ENCODE measurements at places on chromosomes 6 and 20.

DNA sequence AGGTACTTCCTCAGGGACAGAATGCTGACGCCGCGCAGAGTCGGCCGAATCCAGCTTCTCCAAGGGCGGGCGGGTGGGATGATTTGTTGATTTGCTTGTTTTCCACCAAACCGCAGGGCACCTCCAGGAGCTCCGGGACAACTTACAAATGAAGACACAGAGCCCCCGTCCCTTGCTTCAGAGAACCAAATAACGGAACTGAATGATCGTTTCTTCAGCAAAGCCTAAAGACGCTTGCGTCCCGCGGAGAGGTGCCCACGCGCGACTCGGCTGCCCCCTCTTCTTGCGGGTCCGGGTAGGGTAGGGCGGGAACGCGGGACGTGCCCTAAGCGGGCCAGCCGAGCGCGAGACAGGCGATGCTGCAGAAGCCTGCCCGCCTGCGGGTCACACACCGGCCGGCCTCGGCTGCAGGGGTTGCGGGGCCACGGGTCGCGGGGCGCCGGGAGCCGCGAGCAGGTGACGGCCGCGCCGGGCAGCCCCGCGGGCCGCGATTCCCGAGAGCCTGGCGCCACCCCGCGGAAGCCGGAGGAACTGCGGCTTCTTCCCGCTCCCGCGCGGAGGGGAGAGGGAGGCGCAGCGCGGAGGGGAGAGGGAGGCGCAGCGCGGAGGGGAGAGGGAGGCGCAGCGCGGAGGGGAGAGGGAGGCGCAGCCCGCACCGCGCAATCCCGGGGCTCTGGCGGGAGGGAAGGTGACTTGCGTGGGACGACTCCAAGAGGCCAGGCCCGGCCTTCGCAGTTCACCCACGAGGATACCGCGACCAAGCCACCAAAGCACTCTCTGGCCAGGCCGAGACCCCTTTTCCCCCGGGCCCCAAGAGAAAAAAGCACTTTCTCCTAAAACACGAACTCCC, 7.7 kb upstream of the FOXF2 start:
- no peak for DNase-seq

GRCh38 chr6:15026832-15027231, 219.0 kb upstream of the JARID2 start:
- DNase-seq: peak; percentile 23

DNA sequence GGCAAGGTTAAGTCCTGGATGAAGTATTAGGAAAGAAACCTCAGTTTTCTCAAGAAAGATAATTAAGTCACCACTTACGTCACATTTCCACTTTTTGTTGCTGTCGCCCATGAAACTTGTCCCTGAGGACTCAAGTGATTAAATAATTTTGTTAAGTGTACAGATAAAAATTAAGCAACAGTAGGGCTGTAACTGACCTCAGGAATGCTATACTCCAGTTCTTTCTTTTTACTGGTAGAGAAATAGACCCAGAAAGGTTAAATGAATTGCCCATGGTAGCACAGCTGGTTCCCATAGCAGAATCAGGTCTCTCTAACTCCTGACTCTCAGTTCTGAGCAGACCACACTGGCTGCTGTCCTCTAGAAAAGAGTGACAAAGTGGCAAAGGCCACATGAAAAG, 54.5 kb downstream of the CLIC5 start:
- DNase-seq: no peak

- no peak for DNase-seq
These were observed 243.1 kb downstream of the ALDH8A1 start for GRCh38 chr6:134706806-134707205.

- DNase-seq: no peak
These were observed 5.6 kb downstream of the TRAM2 start for GRCh38 chr6:52571099-52571755.

GRCh38 chr6:135202836-135203235, 21.7 kb downstream of the MYB start:
- DNase-seq: no peak

DNA sequence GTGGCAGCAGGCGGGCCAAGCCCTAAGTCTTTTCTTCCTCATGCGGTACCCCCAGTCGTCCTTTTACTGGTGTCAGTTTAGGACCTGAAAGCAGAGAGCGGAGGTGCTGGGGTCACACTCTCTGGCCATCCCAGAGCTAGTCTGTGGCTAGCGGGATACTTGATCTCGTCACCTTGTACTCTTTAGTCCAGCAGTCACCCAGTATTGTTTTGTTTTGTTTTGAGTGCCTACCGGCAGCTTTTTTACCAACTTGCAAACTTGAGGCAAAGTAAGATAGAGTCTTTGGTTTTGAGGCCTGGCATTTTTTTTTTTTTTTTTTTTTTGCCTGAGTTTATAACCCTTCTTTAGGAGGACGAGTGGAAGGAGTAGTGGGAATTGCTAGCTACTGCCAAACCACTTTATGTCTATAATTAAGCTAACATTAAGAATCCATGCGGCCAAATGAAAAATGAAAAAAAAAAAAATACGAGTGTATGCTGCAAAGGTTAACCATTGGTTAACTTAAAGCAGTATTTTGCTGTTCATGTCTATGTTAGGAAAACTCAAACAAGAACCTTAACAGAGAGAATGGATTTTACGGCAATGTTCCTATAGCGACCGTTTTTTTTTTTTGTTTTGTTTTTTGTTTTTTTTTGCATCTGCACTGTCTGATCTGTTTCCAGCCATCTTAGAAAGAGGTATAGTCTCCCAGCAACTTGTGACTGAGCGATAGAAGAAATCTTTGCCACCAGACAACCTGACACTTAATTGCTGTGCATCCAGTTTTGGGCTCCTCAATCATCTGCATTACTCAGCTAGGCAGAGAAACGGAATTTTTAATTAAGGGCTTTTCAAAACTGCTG, 56.9 kb downstream of the FAM217A start:
- no peak for DNase-seq

DNA sequence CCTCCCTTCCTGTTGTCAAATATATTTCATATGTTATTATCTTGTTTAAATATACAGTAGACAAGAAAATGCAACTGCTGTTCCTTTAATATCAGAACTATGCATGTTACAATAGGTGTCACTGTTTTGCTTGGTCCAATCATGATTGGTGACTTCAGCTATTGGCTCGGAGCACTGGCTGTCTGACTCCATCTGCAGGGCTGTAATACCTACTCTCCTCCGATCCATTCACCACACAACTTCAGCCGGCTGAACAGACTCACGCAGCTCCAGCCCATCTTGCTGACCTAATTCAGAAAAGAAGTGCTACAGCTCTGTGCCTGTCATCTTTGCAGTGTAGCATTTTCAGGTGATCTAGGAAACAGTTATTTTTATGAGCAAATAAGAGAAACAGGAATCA, at the start of gene BTBD3:
Gene BTBD3, plus strand, starts transcription at position 231 of the 400 bp plus-strand sequence. CDS start 383 bp downstream, outside the sequence.
- no peak for DNase-seq

DNA sequence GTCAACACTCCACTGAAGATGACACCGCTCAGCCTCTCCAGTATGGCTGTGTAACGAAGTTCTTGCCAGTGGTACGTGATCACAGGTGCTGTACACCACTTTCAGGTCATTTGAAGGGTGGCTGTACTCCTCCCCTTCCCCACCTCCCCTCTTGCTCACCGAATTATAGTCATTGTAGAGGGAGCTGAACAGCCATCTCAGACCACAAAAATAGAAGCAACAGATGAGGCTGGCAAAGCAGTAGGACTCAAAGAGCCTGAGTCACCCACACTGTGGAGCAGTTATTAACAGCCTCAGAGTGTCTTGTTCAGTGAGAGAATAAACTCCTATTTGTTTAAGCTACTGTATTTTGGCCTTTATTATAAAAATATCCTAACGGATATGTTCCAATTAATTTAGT, 192.5 kb upstream of the MCHR2 start:
- DNase-seq: no peak

- DNase-seq: no peak
These were observed 2.7 kb downstream of the MOCS1 start for GRCh38 chr6:39931607-39932006.

- DNase-seq: no peak
These were observed 383.8 kb downstream of the ADGRB3 start for GRCh38 chr6:69018906-69019305.

DNA sequence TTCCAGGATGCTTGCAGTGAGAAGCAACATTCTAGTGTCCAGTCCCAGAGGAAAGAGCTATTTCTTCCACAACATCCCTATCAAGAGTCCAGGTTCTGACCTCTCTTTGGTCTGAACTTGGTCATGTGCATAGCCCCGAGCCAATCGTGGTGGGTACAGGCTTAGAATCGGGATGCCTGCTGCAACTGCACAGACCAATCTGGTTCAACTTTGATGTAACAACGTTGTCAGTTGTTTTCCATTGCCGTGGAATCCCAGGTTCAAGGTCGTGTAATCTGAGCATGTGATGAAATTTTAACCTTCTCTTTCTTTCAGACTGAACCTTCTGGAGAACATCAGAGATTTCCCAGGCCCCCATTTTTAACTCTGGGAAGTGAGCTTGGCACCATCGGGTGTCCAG, 130.5 kb downstream of the ANKRD60 start:
- DNase-seq: no peak

DNA sequence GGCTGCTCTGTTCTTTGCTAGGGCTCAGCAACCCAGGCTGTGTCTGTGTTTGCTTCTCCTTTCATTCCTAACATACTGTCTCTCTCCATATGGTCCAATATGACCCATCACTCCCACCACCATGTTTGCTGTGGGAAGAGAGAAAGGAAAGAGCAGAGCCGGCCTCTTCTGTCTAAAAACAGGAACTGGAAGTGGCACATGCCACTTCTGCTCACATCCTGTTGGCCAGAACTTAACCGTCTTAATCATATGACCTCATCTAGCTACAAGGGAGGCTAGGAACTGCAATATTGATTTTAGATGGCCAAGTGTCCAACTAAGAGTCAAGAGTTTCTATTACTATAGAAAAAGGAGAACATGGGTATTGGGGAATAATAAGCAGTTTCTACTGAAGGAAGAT, 212.5 kb upstream of the CHD6 start:
- DNase-seq: no peak
